ENCODE measurements at places on chromosomes 7 and 10. TPM values are rescaled to one million over a fixed set of nuclear protein-coding genes. Genes with fewer than 3 reads are reported as not detected.

MKX gene
- not detected for total RNA-seq

SPDYE5 gene
- total RNA-seq: 0.30 TPM

CNNM1 gene
- 0.89 TPM for total RNA-seq

LRRC4 gene
- 0.94 TPM for total RNA-seq

AOAH gene
- total RNA-seq: 22.1 TPM

NRAP gene
- not detected for total RNA-seq

MEST gene
- total RNA-seq: 1.8 TPM

PRPS1L1 gene
- not detected for total RNA-seq

TMEM236 gene
- total RNA-seq: 0.05 TPM

DNA sequence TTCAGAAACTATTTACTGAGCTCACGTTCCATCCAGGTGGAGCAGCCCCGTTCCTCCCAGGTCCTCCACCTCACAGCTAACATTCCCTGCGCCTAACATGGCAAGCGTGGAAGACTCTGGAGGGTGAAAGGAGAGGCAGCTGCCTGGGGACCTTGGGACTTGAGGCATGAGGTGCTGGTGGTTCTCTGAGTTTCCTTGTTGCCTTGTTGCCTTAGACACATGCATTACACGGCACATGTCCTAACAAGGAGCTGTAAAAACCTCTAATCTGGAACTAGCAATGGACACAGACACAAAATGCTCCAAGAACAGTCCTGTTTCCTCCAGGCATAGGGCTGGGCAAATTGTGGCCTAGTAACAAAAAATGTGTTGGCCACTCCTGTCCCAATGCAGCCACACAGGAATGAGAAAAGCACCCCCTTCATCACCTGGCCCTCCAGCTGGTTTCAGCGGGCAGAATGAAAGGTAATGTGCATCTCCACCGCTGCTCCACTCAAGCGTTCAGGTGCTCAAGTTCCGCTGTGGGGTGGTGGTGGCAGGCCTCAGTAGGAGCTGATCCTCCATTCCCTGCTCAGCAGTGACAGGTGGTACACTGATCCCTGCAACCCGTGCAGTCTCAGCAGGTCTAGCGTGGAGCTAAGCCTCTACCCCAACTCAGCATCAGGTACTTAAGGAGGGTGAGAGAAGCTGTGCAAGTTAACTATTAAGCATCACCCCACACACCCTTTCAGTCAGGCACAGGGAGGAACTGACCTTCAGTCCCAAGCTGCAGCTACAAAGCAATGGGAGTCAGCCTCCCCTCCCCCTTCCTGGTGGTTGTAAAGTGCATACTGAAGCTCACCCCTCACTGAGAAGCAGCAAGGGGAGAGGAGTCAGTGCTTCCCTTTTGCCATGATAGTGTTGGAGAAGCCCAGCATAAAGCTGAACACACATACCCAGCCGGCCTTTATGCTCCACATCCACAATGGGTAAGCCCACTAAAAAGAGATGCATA, 382.8 kb downstream of the SDK1 start:
- no peak for DNase-seq

GRCh38 chr7:141950806-141951205, 4.0 kb upstream of the CLEC5A start:
- no peak for DNase-seq

GRCh38 chr7:70384891-70385290, 747.1 kb upstream of the GALNT17 start:
- DNase-seq: no peak

GRCh38 chr10:60654813-60655464, 123.3 kb upstream of the CDK1 start:
- no peak for DNase-seq

GRCh38 chr7:111223802-111224253, 132.9 kb downstream of the LRRN3 start:
- no peak for DNase-seq

DNA sequence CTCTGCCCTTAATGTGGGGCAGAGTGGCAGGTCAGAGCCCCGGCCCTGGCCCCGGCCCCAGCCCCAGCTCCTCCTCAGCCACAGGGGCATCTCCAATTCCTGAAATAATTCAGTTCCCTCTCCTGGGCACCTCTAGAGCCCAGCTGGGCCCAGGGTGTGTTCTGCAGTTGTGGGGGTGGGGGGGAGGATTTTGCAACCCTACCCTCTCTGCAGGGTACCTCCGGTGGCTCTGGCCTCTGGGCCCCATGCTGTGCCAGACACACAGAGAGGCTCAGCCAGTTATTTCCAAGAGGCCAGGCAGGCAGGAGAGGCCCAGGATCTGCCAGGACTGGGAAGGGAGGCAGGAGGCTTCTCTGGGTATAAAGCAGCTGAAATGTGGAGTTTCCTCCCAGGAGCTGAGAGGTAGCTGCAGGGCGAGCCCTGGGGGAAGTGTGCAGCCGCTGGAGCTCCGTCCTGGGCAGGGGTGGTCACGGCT, 47.9 kb downstream of the PWWP2B start:
- no peak for DNase-seq

GRCh38 chr7:134427896-134428295, 31.0 kb downstream of the AKR1B1 start:
- DNase-seq: no peak

DNA sequence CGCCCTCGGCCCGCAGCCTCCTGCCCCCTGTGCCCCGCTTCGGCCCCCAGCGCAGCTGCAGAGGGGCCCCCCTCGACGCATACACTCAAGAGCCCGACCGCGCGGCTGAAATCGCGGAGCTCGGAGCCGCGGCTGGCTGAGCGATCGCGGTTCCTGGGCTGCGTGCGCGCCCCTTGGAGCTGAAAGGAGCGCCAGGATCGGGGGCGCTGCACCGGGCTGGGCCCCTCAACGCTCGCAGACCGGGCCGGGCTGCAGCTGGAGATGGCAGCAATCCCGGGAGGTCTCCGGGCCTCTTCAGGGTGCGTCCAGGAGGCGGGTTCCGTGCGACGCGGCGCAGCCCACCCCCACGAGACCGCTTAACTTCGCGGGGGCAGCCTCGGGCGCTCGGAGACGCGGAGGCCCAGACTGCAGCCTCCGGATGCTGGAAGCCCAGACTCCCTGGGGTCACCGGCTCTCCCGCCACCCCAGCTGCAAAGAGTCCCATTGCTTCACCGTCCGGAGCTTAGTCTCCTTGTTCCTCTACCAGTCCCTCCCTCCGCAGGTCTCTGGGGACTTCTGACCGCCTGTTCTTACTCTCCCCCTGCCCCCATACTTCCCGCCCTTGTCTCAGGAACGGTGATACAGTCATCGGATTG, 73.0 kb upstream of the LRRC4 start:
- no peak for DNase-seq

GRCh38 chr7:8286118-8286517, 24.2 kb upstream of the ICA1 start:
- DNase-seq: no peak

DNA sequence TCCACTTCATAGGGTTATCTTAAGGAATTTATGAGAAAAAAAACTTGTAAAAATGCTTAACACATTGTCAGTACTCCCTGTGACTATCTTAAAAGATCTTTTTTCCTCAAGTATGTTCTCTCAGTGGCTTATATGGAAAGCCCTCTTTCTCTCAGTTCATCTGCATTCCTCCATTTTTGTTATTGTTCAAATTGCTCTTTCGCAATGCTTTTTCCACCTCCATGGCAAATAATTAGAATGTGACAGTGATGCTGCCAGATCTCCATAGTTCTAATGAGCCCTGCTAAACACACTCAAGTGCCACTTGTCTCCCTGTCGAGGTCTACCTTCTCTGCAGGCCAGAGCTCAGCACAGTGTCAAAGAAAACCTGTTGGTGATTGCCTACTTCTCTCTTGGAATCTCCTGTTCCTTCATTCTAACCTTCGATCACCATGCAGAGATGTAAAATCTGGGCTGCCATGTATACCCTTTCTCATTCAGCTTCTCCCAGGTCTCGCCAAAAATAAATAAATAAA, 37.2 kb upstream of the ABCB5 start:
- no peak for DNase-seq

GRCh38 chr10:71531485-71532446, 135.0 kb downstream of the CDH23 start:
- peak; percentile 13 for DNase-seq
